Stimulated activated CD8-positive, alpha-beta memory T cell treated with anti-CD3 and anti-CD28 coated beads, Interleukin-4, amount 100 ng/mL, for 1 hour (primary cell): ENCODE measurements at places on chromosomes 5 and 9.

- DNase-seq, result no peak
Measured at GRCh38 chr9:134860510-134860909, 20.1 kb upstream of the FCN2 start.

GRCh38 chr5:179137643-179138567 lies 77.7 kb downstream of the ZNF354C start:
- no peak for DNase-seq

GRCh38 chr9:114086607-114087006 lies 8.5 kb upstream of the AMBP start:
- no peak for DNase-seq

- DNase-seq, result no peak
Measured at GRCh38 chr5:59036274-59036961, 453.5 kb downstream of the RAB3C start.

GRCh38 chr9:124320062-124320973 lies 62.6 kb downstream of the NEK6 start:
- no peak for DNase-seq

- no peak for DNase-seq
Measured at GRCh38 chr9:111502506-111502905, 18.3 kb upstream of the ECPAS start.

DNA sequence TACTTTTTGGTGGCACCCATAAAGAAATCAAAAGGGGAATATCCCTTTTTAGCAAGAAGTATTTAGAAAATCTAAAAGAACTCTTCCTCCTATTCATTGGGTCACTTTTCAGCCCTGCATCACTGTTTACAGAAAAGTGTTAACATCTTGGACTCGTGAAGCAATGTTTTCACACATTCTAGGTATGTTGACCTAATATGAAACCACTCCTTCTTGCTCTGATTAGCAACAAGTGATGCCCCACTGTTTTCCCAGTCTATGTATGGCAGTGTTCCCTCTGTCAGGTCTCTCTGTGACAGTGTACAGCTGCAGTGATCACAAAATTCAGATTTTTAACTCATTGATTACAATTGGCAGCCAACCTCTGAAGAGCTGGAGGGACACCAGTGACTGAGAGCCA lies 148.2 kb upstream of the SLC12A2 start:
- DNase-seq, result no peak

GRCh38 chr5:1782385-1783215 lies 17.0 kb downstream of the MRPL36 start:
- DNase-seq, result no peak

DNA sequence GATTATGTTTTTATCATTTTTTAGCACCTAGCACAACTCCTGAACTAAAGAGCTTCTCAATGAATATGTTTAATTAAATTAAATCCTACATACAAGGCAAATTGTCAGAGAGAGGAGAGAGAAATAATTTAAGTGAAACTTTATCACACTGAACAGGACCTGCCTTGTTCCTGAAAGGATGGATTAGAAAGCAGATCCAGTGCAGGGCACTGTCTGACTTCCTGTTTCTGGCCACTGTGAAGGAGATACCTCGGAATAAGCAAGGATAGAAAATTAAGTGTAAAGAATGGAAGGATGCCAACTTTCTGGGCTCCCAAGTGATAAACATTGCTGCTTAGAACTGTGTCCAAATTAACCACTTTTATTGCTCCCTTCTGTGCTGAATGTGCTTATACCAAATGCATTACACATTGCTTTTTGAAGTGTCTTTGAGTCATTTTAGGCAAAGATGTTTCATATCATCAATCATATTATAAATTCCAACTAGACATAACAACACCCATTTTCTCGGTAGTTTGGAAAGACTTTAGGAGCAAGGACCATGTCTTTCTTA lies 89.1 kb upstream of the SPDL1 start:
- no peak for DNase-seq

- DNase-seq, result no peak
Measured at GRCh38 chr5:57754616-57755015, 272.0 kb upstream of the ACTBL2 start.

- no peak for DNase-seq
Measured at GRCh38 chr5:84069608-84070179, 315.0 kb downstream of the EDIL3 start.

- no peak for DNase-seq
Measured at GRCh38 chr5:43572357-43572756, 15.5 kb upstream of the PAIP1 start.

DNA sequence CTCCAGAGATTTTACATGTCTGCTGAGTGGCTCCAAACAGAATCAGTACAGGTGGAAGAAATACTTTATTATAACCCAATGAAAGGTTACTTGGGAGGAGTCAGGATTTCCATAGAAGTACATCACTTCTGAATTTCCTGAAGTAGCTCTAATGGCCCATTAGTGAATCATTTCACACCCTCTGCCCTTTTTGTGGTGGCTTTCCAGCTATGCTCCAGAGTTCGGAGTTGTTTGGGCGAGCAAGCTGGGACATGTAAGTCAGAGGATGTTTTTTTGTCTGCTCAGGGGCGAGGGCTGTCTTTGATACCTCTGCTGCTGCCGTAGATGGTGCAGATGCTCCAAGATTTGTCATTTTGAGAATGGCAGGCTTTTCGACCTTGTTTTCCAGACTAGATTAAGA lies 226.1 kb downstream of the GOLPH3 start:
- no peak for DNase-seq

DNA sequence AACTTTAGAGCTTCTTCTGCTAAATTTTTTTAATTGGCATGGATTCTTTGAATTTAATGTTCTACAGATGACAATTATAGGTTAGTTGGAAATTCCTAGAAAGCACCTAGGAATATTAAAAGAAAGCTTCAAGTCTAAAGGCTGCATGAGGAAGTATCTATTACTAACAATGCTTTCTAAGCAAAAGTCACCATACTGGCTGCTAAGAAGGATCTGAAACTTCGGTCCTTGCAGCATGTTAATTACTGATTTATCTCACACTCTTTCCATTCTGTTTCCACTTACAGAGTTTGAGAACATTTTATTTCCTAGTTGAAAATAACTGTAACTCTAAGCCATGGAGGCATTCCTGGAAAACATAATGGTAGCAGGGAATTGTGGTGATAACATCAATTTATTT lies 8.4 kb downstream of the SEMA6A start:
- DNase-seq, result no peak

DNA sequence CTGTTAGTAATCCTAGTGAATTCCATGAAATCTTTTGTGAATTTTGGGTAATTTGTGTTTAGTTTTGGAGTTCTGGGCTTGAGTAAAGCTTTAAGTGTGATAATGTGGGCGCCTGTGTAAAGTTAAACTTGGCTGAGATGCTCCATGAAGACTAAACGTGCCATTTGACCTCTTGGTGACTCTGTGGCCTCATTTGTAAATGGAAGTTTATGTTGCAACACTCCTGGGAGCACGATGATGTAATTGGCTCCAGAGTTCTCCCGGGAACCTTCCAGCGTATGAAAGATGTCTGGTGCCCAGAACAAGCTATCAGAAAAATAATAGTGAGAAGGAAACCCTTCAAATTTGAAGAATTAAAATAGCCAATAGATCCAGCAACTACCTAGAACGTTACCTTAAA lies 981.2 kb downstream of the TLE4 start:
- DNase-seq, result no peak

- DNase-seq, result no peak
Measured at GRCh38 chr5:55973296-55973695, 21.5 kb downstream of the IL6ST start.

- DNase-seq, result no peak
Measured at GRCh38 chr9:80492221-80492620, 920.5 kb downstream of the TLE4 start.

DNA sequence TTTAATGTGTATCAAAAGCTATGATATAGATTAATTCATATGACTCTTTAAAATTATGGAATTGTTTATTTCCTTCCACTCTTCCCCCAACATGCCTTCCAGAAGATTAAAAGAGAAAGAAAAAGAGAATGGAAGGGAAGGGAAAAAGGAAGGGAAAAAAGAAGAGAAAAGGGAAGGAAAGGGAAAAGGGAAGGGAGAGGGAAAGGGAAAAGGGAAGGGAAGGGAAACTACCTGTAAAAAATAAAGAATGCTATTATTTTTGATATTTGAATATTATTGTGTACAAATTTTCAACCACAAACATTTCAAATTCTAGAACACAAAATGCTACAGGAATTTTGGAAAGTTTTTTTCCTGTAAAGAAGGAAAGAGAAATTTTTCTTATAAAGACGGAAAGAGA lies 281.7 kb downstream of the SLCO4C1 start:
- DNase-seq, result no peak

DNA sequence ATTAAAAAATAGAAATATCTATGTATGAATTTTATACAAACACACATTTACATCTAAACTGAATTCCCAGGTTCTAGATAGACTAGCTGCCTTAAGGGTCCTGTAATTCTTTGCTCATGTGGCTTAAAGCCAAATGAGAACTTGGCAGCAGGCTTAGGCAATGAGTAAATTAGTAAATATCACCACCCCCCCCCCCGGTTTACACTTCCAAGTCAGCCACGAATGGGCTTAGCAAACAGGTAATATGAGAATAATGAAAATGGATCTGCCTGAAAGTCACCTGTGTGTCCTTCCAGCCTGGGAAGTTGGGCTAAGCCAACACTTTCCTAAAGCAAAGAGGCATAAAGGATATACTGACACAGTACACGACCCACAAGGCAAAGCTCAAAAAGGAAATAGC lies 108.6 kb downstream of the KLHL3 start:
- no peak for DNase-seq

- no peak for DNase-seq
Measured at GRCh38 chr9:14702200-14702720, 9.0 kb upstream of the ZDHHC21 start.

GRCh38 chr5:151348789-151349188 lies 1.4 kb upstream of the SLC36A2 start:
- DNase-seq, result no peak

DNA sequence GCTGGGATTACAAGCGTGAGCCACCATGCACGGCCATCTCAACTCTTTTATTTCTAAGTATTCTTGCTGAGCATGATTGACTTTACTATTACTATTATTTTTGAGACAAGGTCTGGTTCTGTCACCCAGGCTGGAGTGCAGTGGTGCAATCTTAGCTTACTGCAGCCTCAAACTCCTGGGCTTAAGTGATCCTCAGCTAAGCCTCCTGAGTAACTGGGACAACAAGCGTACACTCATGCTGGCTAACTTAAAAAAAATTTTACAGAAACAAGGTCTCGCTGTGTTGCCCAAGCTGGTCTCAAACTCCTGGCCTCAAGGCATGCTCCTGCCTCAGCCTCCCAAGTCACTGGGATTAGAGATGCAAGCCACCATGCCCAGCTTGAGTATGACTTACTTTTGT lies 443.7 kb downstream of the ARHGEF28 start:
- DNase-seq, result no peak

GRCh38 chr5:42057254-42057690 lies 132.2 kb downstream of the FBXO4 start:
- no peak for DNase-seq

DNA sequence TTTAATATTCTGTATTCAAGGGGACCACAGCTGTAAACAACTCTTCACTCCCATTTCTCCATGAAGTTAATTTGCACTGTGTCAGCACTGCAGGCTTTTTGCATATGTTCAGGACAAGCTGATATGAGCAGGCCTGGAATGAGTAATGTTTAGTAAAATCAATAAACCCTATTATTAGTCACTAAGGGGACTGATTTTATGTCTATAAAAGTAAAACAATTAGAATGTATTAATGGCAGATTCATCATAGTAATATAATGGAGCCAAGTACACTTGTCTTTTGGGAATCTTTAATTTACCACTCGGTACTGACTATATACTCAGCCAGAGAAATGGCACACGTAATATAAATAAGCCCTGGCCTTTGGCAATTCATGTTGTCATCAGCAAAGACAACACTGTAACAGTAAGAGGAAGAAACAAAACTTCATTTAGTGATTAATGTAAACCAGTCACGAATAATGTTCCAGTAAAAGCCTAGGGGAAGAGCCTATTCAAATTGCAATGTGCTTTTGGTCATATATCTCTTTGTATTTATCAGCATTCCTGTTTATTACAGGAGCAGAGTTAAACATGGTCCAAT lies 111.6 kb downstream of the ZNF608 start:
- no peak for DNase-seq

GRCh38 chr9:114196979-114197622 lies 41.8 kb downstream of the COL27A1 start:
- DNase-seq, result no peak

DNA sequence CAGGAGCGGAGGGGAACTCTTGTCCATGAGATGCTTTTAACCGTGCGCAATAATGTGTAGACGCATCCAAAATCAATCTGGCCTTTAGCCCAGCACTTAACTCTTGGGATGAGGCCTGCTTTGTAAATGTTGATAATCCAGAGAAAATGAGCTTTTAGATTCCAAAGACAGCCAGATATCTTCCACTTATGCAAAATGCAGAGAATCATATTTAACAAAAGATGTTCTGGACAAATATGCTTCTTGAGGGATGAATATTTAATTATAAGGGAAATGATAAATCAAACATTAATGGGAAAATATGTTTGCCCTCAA lies 5.6 kb downstream of the S1PR3 start:
- no peak for DNase-seq

GRCh38 chr5:109412981-109413402 lies 3.2 kb upstream of the PJA2 start:
- no peak for DNase-seq

GRCh38 chr5:161086461-161086860 lies 234.4 kb upstream of the ATP10B start:
- no peak for DNase-seq

DNA sequence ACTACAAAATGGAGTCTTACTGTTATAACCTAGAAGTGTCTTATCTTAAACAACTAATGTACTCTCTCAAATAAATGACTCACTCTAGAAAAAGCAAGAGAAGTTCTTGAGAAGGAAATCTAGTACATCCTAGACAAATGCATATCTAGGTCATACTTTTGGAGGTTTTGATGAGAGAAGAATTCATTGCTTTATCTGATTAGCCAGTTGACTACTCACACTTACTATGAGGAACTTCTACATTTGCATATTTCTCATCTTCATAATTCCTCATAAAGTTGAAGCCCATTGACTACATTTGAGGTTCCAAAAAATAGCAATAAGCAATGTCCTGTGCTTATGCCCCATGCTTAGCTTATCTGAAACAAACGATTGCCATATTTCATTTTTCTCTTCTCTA lies 2.8 kb downstream of the JAKMIP2 start:
- no peak for DNase-seq

GRCh38 chr5:158796812-158797497 lies 302.8 kb downstream of the EBF1 start:
- no peak for DNase-seq

GRCh38 chr9:17509701-17510100 lies 69.2 kb upstream of the SH3GL2 start:
- DNase-seq, result no peak

GRCh38 chr5:133863857-133864585 lies 104.4 kb downstream of the C5orf15 start:
- no peak for DNase-seq

- DNase-seq, result no peak
Measured at GRCh38 chr5:3153226-3153858, 401.9 kb upstream of the IRX2 start.
